Tibial nerve (tissue), 4 donors: ENCODE measurements at places on chromosomes 12 and 14.

GRCh38 chr12:51018956-51019355 lies 7.2 kb downstream of the SLC11A2 start:
- no peak for DNase-seq

DNA sequence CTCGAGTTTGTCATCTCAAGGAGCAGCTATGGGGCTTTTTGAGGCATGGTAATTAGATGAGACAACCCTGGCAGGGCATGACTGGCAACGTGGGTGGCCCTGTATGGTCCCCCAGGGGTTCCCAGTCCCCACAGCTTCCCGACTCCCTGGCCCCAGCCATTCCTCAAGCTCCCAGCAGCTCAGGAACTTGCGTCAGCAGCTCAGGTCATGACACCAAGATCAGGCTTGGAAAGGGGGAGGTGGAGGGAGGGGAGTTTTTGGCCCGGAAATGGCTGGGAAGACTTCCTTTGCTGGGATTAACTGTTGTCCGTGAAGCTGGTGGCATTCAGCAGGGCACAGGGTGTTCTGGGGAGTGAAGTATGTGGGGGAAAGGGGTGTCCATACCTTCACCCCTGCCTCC lies 10.4 kb upstream of the NRIP2 start:
- no peak for DNase-seq

- DNase-seq = no peak
Measured at GRCh38 chr14:79037106-79037505, 866.9 kb downstream of the NRXN3 start.

- DNase-seq = no peak
Measured at GRCh38 chr12:75294336-75294735, 35.8 kb downstream of the CAPS2 start.

DNA sequence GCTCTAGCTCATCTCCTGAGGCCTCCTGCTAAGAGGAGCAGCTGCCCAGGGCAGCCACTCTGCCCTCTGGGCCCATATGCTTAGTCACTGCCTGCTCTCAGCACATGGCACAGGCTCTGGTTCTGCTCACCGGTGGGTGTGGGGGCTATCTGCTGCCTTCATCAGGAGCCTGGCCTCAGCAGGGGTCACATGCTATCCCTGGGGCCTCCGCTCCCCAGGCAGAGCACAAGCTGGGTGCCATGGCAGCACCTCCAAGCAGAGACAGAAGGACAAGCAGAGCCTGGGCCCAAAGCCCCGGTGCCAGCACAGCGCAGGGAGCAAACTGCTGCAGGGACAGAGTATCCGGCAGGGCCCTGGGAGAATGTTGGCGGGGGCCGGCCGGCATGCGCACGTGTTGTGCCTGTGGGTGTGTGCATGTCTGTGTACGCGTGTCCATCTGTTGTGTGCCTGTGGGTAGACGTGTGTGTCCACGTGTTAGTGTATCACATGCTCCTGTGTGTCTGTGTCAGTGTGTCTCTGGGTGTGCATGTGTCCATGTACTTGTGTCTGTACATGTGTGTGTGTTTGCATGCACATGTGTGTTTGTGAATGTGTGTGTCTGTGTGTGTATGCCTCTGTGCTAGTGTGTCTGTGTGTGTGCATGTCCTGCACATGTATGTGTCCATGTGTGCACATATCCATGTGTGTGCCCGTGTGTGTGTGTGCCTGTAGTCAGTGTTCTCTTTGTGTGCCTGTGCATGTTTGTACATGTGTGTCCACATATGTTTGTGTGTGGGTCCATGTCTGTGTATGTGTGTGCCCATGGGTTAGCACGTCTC lies 326.9 kb downstream of the TMEM121 start:
- no peak for DNase-seq

DNA sequence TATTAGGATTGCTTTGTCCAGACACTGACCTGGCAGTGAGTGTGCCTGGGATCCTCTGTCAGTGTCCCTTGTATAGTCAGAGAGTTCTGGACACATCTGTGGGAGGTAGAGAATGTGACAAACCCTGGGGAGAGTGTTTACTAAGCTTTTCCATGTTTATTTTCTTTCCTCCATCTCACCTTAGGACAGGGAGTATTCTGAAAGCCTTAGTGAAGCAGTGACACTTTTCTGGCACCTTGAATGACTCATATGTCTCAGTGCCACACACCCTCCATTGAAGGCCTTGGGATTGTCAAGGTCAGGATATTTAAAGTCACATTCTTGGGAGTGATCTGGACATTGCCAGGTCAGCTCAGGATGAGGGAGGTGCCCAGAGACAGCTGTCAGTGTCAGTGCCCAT lies 34.9 kb upstream of the CTDSP2 start:
- DNase-seq = no peak
